ENCODE measurements at places on chromosomes 7 and 10.

- no peak for DNase-seq
Observed at GRCh38 chr7:75017832-75018231, 53.3 kb downstream of the CASTOR2 start.

GRCh38 chr7:48875045-48875916 is 49.1 kb upstream of the CDC14C start:
- peak; percentile 28 for DNase-seq

DNA sequence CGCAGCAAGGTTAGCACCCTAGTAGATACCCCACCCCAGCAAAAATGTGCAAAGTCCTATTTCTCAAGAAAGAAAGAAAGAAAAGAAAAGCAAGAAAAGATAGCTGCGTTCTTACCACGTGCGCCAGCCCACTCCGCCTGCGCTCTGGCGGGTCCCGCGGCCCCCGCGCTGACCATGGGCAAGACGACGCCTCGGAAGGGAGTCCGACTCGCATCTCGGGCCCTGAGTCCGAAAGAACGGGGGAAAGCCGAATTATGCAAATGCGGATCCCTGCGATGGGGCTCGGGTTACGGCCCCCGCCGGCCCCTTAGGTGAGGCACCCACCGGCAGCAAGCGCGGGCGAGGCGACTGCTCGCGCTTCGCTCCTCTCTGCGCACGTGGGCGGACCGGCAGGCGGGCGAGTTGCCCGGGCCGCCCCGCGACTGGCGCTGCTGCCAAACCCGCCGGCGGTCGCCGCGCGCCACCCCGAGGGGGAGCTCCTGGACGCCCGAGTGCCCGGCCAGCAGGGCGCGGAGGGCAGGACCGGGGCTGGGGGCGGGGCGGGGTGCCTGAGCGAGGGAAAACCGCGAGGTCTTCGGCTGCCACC is 2.4 kb upstream of the EGR2 start:
- peak; percentile 29 for DNase-seq

GRCh38 chr10:48670978-48671913 is 13.4 kb upstream of the WDFY4 start:
- no peak for DNase-seq

DNA sequence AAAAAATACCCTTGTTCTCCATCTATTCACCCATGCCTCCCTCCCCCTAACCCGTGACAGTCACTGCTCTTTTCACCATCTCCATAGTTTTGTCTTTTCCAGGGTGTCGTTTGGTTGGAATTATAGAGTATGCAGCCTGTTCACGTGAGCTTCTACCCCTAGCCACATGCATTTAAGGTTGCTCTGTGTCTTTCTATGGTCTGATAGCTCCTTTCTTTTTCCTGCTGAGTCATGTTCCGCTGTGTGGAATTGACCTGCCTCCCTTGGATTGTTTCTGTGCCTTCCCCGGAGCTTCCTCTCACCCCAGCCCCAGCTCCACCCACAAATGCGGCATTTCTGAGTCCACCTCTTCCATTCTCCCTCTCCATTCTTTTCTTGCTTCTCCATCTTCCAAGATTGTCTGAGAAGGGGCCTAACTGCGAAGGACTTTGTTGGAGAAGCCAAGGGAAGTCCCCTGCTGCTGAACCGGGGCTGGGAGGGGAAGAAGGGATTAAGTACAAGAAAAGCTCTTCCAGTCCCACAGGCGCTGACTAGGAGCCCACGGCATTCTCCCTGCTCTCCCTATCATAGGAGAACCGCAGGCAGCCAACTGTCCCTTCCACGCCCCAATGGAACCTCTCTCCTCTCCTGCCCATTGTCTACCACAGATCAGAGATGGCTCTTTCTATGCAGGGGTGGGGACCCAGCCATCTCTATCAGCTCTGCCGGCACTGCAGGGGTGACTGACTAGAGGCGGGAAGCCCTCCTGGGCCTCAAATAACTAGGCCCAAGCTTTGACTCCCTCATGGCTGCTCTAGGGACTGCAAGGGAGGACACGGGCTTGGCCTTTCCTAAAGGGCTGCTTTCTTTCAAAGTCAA is 87.5 kb upstream of the ANLN start:
- no peak for DNase-seq

GRCh38 chr7:126570845-126571244 is 681.9 kb downstream of the GRM8 start:
- DNase-seq, result no peak

DNA sequence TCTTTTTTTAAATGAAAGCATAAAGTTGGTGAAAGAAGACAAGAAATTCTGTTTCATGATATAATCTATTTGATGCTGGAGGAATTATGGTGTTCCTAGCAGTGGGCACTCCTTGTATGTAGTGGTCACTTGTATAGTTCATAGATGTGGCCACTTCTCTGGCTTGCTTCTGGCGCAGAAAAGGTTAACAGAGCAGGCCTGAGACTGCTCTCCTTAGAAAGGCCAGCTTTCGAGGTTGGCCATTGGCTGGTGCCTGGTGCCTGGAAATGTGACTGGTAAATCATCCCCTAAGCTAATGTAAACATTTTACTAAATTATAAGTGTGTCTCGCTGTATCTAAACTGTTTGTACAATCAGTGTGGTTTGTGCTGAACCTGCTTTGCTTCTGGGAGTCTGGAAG is 276.1 kb downstream of the PHTF2 start:
- no peak for DNase-seq

DNA sequence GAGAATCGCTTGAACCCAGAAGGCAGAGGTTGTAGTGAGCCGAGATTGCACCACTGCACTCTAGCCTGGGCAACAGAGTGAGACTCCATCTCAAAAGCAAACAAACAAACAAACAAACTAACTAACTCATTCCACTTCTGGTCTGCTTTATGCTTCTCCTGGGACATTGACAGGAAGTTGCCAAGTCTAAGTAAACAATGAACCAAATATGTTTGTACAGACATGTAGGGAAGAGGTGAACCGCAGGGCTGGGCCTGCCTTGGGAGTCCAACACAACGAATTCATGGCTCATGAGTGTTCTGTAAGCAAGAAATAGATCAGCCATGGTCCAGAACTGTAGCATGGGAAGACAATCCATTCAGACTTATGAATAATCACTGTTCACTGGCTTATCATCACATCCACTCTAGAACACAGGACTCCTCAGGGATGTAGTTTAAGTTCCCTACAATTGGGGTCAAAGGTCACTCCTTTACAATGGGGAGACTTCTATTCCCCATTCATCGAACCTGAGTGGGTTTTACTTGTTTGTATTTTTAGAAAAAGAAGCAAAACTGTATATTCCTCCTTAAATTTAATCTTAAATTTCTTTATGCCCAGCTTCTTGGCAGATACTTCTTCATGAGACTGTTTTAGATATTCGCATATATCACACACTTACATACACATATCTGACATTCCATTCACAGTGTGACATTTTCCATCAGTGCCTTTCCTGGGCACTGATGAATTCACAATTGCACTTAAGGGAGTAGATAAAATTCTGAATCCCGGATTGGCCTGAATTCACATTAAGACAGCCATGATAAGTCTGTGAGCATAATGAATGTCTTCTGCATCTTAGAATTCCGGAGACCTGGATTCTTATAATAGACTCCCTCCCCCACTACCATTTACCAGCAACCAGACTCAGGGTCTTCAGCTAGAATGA is 159.1 kb upstream of the EEPD1 start:
- DNase-seq, result no peak

DNA sequence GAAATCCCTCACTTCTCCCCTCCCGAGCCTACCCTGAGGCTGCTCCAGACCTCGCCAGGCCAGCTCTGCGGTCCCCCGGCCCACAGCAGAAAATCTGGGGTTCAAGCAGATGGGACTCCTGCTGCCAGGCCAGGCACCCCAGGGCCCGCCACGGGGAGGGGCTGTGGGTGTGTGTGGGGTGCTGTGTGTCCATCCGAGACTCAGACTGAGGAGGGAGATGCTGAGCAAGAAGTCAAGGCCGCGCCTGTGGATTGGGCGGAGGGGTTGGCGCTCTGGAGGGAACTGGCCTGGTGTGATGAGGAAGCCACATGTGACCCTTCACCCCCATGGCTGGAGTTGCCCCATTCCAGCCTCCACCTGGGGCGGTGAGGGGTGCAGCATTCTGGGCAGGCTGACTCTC is 51.1 kb downstream of the YKT6 start:
- DNase-seq, result no peak

DNA sequence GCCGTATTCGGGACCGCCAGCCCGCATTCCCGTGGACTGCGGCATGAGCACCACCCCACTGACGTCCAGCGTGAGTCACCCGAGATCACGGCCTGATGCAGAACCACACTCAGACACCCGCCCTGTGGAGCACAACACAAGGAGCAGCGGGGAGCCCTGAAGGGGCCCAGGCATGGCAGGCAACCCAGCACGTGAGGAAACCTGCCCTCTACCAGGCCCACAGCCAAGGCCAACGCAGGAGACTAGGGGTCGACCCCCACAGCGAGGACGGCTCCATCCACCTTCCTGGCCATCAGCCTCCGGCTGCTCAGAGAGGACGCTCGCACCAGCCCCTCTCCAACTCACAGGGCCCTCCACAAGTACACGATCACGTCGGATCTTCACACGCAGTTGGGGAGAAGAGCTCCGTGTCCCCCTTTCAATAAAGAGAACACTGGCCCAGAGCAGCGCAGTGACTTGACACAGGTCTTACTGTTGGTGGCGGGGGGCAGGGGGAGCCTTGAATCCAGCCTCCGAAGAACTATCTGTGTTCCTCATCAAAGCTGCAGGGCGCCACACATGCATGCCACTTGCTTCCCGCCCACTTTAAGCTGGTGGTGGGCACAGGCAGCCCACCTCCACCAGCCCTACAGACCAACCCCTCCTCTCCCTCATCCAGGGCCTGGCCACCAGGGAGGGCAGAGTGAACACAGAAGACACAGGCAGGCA is 22.0 kb downstream of the MAD1L1 start:
- DNase-seq, result no peak

DNA sequence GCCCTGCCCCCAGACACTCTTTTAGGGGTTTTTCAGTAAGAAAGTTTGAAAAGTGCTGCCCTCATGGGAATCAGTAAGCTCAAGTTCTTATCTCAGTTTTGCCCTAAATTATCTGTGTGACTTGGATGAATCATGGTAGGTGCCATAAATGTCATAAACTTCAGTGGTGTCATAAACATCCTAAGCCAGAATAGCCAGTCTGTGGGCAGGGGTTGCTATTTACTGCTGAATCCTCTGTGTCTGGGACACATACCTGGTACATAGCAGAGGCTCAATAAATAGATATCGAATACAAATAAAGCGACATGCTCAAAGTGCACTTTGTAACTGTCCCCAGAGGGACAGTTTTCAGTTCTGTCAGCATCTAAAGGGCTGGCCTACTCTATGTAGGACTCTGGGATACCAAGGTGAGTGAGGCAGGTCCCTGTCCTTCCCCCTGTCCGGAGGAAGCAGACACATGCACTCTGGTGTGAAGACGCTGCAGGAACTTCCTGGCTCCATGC is 502.1 kb downstream of the RPS24 start:
- peak; percentile 56 for DNase-seq

- DNase-seq, result no peak
Observed at GRCh38 chr7:92644406-92645113, 54.4 kb upstream of the FAM133B start.

DNA sequence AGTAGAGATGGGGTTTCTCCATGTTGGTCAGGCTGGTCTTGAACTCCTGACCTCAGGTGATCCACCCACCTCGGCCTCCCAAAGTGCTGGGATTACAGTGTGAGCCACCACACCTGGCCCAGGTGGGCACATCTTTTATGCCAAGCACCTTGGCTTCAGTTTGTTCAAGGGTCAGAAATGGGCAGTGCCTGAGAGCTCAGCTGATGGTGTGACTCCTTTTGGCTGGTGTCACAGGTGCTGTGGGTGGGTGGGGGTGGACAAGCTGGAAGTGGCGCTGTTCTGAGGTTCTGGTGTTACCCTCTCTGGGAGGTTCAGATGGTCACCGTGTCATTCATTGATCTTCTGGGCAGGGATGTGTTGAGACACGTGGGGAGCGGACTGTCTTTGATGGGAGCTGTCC is 11.5 kb downstream of the ADCY1 start:
- DNase-seq, result no peak

GRCh38 chr10:22366435-22366703 is 21.1 kb downstream of the SPAG6 start:
- DNase-seq, result no peak

- peak; percentile 17 for DNase-seq
Observed at GRCh38 chr10:63763744-63764143, 242.5 kb downstream of the REEP3 start.

GRCh38 chr7:109835577-109835976 is 1255.3 kb upstream of the LRRN3 start:
- no peak for DNase-seq

DNA sequence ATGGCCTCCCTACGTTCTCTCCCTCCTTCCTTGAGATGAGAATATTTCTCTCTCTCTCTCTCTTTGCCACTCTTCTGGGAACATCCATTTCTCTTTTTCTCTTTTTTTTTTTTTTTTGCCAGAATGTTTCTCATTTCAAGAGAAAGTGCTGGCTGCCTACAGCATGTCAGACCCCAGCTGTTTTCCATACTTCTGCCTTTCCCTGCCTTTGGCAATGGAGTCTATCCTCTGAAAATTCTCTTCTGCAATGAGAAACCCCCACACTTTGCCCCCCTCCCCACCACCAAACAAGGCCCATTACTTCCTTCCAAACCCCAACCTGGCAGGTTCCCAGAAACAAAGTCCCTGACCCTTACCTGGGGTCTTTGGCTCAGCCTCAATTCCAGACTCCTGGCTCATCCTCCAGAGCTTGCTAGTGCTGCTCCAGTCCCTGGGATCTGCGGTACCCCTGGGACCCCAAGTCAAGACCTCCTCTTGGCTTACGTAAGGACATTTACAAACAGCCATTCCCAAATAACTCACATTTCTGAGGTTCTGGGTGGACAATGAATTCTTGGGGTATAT is 17.4 kb upstream of the CCL26 start:
- DNase-seq, result no peak

GRCh38 chr10:22644222-22644621 is 70.2 kb downstream of the PIP4K2A start:
- DNase-seq, result no peak

DNA sequence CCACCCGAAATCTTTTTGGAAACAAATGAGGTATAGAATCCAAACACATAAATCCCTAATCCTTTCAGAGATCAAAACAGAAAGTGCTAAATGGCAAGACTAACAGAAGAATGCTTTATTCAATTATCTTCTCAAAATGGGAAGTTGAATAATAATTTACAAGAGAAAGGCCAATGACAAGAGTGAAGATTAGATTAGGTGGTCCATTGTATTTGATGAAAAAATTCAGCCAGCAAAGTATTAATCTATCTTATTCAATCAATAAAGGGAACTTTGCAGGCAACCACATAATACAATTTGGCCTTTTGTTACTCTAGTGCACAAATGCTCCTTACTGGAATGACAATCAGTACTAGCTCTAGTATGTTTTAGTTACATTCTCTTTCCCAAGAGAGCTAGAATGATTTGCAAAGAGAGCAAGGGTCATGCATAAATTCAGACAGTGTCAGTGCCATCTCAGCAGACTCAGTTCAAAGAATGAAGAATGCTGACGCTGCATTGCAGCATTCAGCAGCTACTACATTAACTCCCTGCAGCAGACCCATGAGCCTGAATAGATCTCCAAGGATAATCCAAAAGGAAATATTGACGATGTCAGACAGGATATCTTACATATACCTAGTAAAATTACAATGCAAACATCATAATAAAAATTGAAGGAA is 131.8 kb downstream of the ANK3 start:
- DNase-seq, result no peak

- no peak for DNase-seq
Observed at GRCh38 chr10:1255118-1255517, 198.9 kb downstream of the WDR37 start.

GRCh38 chr10:97796651-97797050 is 24.9 kb upstream of the SFRP5 start:
- DNase-seq, result no peak
